Activated CD4-positive, alpha-beta T cell treated with anti-CD3 and anti-CD28 coated beads, Interleukin-2, Interleukin-6, amounts not matched to agents 100 ng/mL and 50 ng/mL, durations not matched to agents 16 hours and 8 hours (primary cell): ENCODE measurements at places on chromosomes 2 and 18.

DNA sequence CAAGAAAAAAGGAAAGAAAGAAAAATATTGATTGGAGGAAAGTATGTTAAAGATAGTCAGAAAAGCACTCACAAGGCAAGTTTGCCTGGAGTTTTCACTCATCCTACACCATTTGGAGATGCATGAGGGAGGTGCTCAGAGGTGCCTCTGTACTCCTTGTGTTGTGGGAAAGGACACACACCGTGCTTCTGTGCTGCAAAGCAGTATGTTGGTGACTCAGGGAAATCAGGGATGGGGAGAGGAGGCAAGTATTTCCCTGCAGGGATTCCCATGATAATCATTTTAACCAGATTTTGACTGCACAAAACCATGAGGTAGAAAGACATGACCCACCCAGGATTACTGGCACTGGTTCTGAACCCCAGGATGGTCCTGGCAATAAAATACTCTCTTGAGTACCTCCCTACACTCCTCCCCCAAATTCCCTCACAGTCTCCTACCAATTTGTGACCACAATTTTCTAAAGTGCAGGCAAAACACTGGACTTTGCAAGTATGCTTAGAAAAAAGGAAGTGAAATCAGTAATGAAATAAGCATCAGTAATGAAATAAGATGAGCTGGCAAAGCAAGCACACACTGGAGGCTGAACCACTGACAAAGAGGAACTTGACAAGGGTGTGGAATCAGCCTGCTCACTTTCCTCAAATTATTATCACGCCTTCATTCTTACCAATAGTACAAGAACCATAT lies 155.5 kb upstream of the ACVR2A start:
- no peak for DNase-seq

GRCh38 chr2:126950504-126950903 lies 51.8 kb downstream of the TEX51 start:
- no peak for DNase-seq

GRCh38 chr2:54497763-54498680 lies 41.9 kb downstream of the SPTBN1 start:
- DNase-seq = no peak

DNA sequence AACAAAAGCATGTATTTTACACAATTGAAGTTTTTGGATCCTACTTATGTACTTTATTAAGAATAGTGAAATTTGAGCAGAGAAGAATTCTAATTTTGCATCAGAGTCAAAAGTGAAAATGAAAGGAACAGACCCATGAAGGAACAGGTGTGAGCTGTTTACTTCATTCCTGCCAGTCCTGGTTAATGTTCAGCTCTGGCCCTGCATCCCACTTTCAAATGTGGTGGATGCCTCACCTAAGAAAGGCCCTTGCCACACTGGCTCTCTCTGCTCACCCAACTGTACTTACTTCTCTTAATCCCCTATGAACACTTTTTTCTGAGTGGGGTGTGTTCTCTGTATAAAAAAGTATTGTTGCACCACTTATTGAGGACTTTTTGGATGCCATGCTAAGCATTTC lies 22.2 kb downstream of the FAM110C start:
- no peak for DNase-seq

DNA sequence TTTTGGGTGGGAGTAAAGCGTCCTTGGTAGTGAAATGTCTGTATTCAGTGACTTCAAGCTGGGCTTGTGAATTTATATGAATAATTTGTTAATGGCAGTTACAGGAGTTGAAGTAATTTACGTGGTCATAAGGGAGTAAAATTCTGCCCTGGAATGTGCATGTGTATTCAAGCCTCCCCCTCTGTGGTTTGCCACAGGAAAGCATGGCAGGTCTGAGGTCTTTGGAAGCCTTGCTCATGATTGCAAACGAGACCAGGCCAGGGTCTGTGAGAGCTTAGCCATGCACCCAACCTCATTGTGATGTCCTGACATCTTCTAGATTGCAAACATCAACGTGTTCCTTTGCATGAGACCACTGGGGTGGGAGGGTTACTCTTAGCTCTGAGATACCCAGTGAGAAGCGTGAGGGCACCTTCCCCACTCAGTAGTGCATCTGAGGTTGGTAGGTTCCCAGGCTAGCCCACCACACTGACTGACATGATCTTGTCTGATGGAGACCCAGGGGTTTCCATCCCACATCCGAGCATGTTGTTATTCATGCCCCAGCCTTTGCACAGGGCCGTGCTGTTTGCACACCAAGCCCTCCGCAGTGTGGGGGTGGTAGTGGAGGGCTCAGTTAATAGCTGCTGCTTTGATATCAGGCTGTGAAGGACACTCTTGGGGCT lies 216.5 kb downstream of the KLHL29 start:
- no peak for DNase-seq

DNA sequence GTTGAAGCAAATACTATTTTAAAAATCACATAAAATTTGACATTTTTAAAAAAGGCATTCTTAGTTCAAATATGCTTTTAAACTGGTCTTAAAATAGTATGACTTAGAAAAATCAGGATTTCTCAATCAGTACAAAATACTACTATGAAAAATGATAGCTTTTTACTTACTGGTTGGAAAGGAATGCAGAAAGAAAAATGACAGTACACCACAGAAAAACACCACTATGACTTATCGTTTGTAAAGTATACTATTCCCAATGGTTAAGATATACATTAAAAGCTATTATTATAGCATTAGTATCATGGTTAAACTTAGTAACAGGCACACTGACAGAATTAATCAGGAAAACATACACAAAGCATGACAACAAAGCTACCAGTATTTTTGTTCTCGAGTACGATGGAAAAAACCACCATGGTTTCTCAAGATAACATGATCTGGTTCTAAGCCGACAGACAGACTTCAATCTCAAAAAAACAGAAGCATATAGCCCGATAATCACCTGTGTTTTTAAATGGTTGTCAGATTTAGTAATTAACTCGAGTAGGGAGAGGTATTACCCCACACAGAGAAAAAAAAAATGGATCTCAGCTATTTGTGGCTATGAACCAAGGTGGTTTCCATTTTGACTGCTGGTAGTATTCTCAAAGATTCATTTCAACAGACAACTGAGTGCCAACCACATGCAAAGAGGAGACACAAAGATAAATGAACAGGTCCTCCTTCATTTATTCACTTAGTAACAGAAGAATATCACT lies 39.1 kb downstream of the CUL3 start:
- no peak for DNase-seq

DNA sequence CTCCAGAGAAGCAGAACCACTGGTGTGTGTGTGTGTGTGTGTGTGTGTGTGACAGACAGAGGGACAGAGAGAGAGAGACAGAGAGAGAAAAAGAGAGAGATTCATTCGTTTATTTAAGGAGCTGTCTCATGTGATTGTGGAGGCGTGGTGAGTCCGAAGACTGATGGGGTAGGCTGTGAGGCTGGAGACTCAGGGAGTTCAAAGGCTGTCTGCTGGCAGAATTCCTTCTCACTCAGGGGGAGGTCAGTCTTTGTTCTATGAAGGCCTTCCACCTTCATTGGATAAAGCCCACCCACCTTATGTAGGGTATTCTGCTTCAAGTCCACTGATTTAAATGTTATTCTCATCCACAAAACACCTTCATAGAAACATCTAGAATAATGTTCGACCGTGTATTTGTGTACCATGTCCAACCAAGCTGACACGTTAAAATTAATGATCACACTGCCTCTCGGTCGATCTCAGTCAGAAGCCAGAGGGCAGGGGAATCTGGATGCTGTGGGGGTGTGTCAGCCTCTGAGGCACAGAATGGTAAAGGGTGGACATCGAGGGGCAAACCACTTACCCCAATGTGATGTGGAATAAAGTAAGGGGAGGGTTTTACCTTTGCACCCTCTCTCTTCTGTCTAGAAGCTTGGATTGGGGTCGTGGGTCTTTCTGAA lies 275.6 kb downstream of the SLC4A3 start:
- no peak for DNase-seq

DNA sequence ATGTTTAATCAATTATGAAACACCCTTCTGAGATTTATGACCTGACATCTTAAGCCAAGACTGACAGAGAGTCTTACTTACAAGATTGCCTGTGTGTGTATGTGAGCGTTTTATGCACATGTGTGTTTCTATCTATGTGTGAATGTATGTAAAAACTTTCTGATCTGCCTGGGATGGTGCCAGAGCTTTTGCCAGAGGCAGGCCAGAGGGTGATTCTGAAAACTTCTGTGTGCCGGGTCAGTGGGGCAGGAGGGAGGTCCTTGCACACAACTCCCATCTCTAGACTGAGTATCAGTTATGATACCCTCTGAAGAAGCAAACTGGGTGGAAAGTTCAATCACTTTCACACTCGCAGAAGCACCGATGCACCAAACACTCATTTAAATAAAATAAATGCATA lies 335.0 kb upstream of the NT5C1B start:
- DNase-seq = no peak

DNA sequence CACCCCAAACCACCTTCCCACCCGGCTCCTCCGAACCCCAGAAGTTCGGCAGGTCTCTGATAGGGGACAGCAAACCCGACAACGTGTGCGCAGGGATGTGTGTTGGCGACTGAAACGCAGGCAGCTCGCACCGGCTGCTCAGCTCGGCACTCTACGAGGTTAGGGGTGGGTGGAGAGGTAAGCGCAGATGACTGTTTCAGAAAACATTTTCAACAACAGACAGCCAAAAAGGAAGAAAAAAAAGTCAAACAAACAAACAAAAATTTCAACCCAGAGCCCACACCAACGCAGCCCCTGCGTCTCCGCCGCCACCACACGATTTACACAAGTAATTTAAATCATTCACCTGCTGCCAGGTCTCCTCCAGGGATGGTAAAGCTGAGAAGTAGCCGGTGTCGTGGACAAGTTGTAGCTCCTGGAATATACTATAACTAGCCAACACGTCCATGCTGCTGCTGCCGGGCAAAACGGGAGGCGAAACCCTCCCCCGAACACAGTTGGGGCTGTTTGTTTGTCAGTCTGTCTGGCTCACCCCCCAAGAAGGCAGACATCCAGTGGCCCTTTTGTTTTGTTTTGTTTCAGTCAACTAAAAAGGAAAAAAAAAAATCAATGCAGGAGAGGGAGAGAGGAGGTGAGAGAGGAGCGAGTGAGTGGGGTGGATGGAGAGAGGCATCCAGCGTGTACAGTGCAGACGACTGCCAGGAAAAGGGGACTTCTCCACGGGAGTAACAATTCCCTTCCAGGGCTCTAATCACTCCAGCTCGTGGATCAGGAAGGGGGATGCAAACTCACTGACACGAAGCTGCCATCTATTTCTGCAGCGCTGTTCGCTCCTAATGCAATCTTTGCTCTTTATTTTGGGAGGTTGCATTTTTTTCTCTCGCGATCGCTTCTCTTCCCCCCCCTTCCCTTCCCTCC lies at the start of gene KLF7:
KLF7 (minus strand) TSS at position 828 of the 918 bp plus-strand sequence; CDS start at position 448, 380 bp downstream.
- DNase-seq = peak; percentile 55

- no peak for DNase-seq
Observed at GRCh38 chr18:68219872-68220271, 495.0 kb downstream of the TMX3 start.

DNA sequence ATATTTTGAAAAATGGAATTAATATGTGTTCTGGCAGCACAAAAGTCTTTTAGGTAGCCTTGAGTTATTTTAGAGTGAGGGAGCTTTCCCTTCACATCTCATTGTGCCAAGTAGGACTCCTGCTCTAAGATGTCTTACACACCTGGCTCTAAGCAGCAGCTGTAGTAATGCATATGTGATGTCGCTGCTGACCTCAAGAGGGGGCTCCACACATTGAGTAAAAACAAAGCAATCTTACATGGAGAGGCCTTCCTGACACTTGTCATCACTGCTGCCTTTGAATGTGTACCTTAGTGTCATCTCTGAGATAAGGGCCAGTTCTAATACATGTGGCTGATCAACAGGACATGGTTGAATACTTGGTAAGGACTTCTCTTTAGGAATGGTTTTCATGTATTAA lies 75.8 kb downstream of the ACTR3 start:
- peak; percentile 39 for DNase-seq

GRCh38 chr18:63963615-63964256 lies 6.1 kb upstream of the SERPINB8 start:
- DNase-seq = peak; percentile 66

DNA sequence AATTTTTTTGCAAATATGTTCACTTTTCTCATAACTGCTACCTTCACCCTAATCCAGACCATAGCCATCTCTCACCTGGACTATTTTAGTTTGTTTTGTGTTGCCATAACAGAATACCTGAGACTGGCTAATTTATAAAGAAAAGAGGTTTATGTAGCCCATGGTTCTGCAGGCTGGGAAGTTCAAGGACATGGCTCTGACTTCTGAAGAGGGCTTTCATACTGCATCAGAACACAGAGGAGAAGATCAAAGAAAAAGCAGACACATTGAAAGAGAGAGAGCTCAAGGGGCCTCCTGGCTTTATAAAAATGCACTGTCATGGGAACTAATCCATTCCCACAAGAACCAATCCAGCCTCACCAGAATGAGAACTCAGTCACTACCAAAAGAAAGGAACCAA lies 25.0 kb upstream of the DDX18 start:
- DNase-seq = no peak

DNA sequence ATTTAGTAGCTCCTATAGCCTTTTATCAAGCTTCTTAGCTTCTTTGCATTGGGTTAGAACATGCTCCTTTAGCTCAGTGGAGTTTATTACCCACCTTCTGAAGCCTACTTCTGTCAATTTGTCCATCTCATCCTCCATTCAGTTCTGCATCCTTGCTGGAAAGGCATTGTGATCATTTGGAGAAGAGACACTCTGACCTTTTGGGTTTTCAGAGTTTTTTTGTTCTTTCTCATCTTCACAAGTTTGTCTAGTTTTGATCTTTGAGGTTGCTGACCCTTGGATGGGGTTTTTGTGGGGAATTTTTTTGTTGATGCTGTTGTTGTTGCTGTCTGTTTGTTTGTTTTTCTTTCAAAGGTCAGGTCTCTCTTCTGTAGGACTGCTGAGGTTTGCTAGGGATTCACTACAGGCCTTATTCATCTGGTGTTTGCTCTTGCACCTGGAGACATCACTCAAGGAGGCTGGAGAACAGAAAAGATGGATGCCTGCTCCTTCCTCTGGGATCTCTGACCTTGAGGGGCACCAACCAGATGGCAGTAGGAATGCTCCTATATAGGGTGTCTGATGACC lies 13.9 kb upstream of the TANK start:
- DNase-seq = no peak

- DNase-seq = no peak
Observed at GRCh38 chr2:183019718-183020442, 18.4 kb downstream of the NCKAP1 start.

- no peak for DNase-seq
Observed at GRCh38 chr2:141728142-141728541, 402.7 kb downstream of the LRP1B start.

- no peak for DNase-seq
Observed at GRCh38 chr18:27061488-27062095, 123.5 kb downstream of the CHST9 start.
